H1 (cell line): ENCODE measurements at places on chromosomes 11 and 22. TPM values are rescaled to one million over a fixed set of nuclear protein-coding genes. Genes with fewer than 3 reads are reported as not detected.

DNA sequence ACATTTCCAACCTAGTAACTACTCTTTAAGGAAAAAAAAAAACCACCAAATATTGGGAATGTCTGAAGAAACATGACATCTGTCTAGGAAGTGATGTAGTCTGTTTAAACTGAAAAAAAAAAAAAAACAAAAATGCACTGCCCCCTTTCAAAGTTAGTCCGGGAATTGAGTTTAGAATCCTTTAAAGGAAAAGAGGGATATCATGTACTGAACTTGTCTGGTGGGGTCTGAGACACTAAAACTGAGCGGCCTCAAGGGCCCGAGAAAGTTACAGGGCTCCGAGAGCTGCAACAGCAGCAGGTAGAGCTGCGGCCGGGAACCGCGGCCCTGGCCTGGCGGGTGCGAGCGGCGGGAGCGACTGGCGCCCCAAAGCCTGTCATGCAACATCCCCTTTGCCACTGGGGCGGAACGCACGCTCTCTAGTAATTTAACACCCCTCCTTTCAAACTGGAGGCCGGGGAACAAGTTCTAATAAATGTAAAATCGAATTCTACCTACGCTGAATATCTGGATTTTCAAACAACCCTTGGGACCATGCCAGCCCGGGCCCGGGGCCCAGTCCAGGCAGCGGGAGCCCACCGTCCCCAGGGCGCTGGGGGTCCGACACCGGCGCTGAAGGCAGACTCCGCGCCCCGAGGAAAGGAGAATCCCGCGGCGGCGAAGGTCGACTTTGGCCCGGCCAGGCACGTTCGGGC, 736 bp downstream of the RDX start:
- no peak for DNase-seq

- no peak for DNase-seq
These were observed 39.9 kb downstream of the MYEOV start for GRCh38 chr11:69333879-69334278.

The ZNF70 gene
- 2.6 and 3.2 TPM in 2 replicates for total RNA-seq

The KCNJ1 gene
- 0.15 and 0.17 TPM in 2 replicates for total RNA-seq

The PANX2 gene
- total RNA-seq: 5.0 and 5.4 TPM in 2 replicates

The TUBA8 gene
- total RNA-seq: 0.23 and 1.0 TPM in 2 replicates

DNA sequence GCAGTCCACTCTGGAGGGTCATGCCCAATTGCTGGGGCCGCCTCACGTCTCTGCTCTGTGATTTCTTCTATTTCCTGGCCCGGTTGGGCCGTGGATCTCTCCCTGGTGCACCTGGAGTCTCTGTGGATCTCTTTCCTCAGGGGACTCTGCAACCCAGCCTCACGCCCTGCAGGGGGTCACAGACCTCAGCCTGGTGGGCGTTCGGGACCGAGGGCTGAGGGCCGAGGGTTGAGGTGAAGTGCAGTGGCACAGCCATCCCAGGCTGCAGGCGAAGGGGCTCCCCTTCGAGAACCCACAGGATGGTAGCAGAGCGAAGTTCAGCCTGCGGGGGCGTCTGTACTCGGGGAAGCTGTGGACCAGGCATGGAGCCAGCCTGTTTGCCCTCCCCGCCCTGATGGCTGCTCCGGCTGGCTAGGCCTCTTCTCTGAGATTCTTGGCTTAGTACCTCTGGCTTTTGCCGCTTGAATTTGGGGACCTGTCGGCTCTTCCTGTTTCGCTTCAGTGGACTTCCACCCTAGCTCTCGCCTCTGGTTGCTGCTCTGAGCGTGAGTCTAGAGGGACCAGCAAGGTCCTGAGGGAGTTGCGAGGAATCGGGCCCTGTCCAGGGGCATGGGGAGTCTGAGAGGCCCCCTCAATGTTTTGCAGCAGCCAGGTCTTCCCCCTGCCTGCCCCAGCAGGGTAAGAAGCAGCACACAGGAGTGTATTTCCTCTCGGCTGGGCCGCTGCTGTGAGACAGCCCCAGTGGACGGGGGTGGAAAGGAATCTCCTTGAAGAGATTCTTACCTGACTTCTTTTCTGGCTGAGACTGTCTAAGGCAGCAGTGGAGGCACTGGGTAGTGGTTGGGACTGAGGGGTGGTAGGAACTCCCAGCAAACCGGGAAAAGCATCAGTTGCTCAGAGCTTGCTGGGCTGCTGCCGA, 140.8 kb downstream of the TBC1D22A start:
- no peak for DNase-seq
